Activated CD8-positive, alpha-beta memory T cell treated with anti-CD3 and anti-CD28 coated beads, Interleukin-2, amount 10 ng/mL, durations not matched to agents 7 days and 5 days (primary cell): ENCODE measurements at places on chromosomes 3 and 15. TPM values are rescaled to one million over a fixed set of nuclear protein-coding genes. Genes with fewer than 3 reads are reported as not detected.

DNA sequence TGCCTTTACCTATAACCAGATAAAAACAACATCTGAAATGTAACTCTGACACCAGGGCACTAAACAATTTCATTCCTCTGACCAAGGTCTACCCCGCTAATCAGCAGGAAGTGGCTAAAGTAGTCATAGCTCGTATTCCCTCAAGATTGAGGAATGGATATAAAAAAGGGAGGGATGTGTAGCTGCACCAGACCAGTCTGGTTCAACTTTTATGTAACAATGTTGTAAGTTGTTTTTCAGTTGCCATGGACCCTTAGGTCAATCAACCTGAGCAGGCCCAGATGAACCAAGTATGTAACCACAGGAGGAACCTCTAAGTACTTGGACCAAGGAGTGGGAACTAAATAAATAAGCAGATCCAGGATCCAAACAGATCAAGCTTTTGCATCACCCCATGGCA is 28.4 kb upstream of the IFT57 start:
- no peak overlapping the region for H3K4me3 ChIP-seq
- no peaks in the 10 kb centered on the region for H3K27me3 ChIP-seq
- DNase-seq: no peak
- H3K36me3 ChIP-seq: peaks cover 13% of the 10 kb centered on the region

GRCh38 chr15:31560643-31561042 is 234.0 kb downstream of the KLF13 start:
- no peak overlapping the region for H3K4me3 ChIP-seq
- no peaks in the 10 kb centered on the region for H3K27me3 ChIP-seq
- H3K27ac ChIP-seq: no peak overlapping the region
- no peak for DNase-seq
- no peaks in the 10 kb centered on the region for H3K4me1 ChIP-seq

DNA sequence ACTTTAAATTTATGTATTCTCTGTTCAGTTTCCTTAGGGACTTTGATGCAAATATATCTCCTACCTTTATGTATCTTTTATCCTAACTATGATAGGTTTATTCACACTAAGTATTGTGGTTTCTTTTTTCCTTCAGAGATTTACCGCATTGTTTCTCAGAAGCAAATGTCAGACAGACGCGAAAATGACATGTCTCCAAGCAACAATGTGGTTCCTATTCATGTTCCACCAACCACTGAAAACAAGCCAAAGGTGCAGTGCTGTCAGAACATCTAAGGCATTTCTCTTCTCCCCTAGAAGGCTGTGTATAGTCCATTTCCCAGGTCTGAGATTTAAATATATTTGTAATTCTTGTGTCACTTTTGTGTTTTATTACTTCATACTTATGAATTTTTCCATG is 18.3 kb downstream of the RAB11A start:
- H3K4me1 ChIP-seq: peaks cover 64% of the 10 kb centered on the region
- peak; percentile 79 for DNase-seq
- peak overlapping the region; percentile 8 for H3K4me3 ChIP-seq
- peak overlapping the region; percentile 79 for H3K27ac ChIP-seq

DNA sequence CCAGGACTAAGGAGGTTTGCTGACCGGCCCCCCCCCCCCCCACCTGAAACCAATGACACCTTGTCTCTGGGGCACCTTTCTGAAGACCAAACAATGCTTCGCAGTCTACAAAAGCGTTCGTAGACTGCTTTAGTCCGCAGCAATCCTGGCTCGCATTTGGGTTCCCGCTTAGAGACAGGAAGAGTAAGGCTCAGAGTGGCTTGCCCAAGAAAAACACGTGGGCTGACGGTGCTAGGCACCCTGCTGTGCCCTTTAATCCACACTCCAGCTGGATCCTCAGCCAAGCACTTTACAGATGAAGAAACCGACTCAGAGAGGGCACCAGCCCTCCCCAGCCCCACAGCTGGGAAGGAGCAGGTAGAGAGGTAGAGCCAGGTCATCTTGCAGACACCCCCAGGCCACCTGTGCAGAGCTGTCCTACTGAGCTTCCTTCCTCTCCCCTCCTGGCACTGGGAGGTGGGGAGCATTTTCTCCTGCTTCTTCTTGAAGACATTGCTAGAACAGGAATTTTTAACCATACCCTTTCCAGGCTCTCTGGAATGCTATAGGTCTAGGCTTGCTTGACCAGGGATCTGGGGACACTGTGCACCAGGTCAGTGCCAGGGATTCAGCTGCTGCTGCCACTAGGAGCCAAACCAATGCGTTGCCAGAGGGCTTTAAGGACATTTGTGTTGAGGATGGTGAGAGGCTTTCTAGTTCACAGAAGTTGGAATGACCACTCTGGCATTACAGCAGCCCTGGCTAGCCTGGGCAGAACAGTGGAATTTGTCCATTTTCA is 1.0 kb upstream of the KLF15 start:
- H3K4me3 ChIP-seq: peak overlapping the region; percentile 69
- no peaks in the 10 kb centered on the region for H3K36me3 ChIP-seq
- H3K27me3 ChIP-seq: peaks cover 55% of the 10 kb centered on the region

DNA sequence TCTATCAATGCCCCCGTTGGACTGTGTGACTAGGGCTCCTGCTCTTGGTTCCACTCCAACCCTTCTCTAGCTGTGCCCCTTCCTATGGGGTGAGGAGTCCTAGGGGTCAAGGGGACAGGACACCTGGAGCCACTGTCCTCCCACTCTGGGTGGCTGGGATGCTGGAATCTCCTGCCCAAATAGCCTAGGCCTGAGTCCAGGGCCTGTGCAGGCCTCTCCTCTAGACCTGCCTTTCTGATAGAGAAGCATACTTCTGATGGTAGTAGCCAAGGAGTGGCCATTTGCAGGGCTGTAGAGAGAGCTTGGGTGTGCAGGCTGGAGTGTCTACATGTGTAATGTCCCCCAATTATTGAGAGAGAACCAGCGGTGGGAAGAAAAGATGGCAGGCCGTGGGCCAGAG is 54.2 kb downstream of the ITGA11 start:
- H3K4me1 ChIP-seq: peaks cover 13% of the 10 kb centered on the region
- DNase-seq: peak; percentile 23
- H3K36me3 ChIP-seq: no peaks in the 10 kb centered on the region

GRCh38 chr3:2771193-2771592 is 339.0 kb downstream of the IL5RA start:
- peaks cover 3% of the 10 kb centered on the region for H3K27me3 ChIP-seq
- no peaks in the 10 kb centered on the region for H3K4me1 ChIP-seq
- no peak overlapping the region for H3K27ac ChIP-seq
- no peaks in the 10 kb centered on the region for H3K36me3 ChIP-seq

DNA sequence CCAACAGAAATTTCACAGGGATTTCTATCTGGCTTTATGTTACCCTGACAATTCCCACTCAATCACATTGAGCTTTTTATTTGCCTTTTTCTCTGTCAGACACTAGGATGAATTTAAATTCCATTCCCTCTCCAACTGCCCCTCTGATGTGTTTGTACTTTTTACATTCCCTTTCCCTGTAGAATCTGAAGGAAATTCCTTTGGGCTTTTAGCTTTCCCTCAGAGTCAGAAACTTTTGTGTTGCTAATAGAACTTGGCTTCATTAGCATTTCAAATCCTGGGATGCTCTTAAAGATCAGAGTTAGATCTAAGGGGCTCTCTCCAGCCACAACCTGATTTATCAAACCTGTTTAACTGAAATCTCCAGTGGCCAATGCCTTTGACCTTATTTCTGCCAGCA is 7.9 kb upstream of the RARB start:
- no peak for DNase-seq
- no peak overlapping the region for H3K4me3 ChIP-seq
- peaks cover 4% of the 10 kb centered on the region for H3K27me3 ChIP-seq

DNA sequence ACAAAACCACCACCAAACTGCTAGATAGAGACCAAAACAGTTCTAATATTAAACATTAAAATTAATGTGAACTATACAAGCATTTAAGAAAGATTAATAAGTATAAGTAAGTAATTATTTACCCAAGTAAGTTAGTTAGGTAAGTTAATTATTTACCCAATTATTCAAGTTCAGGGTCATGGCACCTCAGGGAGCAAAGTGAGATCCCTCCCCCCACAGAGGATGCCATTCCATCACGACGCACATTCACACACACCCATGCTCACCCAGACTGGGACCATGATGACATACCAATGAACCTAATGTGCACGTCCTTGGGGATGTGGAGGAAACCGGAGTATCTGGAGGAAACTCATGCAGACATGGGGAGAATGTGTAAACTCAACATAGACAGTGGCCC is 229.1 kb downstream of the NR2F2 start:
- no peaks in the 10 kb centered on the region for H3K27me3 ChIP-seq
- H3K36me3 ChIP-seq: no peaks in the 10 kb centered on the region
- no peak overlapping the region for H3K4me3 ChIP-seq
- H3K4me1 ChIP-seq: no peaks in the 10 kb centered on the region
- no peak for DNase-seq

The SYNM gene
- total RNA-seq: 1.5 TPM

DNA sequence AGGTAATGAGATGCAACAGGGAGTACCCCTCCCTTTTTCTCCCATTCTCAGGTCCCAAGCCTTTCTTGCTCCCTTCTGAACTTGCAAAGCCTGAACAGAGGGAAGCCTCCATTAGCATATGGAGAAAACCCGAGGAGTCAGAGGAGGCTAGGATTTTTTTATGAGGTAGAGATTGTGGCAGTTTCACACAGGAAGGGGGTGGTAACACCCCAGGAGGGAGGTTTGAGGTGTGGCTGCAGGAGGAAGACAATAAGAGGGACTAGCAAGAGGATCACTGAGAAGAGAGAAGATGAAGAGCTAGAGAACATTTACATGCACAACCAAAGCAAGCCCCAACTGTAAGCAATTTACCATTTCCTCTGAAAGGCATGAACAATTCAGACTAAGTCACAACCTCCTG is 322.7 kb downstream of the SV2B start:
- peak overlapping the region; percentile 72 for H3K27ac ChIP-seq
- DNase-seq: peak; percentile 62

DNA sequence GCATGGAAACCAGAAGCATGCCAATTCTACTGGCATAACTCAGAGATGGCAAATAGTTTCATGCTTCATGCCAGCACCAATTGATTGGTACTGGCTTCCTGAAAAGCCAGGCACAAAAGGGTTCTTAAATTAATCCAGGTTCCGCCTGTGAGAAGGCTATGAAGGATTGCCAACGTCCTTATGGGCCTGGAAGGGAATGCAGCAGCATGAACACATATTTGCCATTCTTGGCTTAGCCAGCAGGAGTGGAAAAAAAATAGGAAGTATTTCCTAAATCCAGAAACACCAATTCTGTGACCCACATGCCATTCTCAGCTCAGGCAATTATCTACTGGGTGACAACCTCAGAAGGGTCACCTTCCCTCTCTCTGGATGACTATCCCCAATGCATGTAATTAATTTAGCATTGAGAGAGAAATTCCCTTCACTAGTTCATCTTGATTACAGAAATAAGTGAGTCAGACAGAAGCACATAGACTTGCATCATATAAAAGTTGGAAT is 36.0 kb downstream of the ADAMTS9 start:
- no peaks in the 10 kb centered on the region for H3K4me1 ChIP-seq
- H3K27me3 ChIP-seq: no peaks in the 10 kb centered on the region
- no peak overlapping the region for H3K4me3 ChIP-seq
- no peak for DNase-seq
- no peak overlapping the region for H3K27ac ChIP-seq

GRCh38 chr3:153785901-153786300 is 335.3 kb upstream of the ARHGEF26 start:
- peaks cover 3% of the 10 kb centered on the region for H3K27me3 ChIP-seq
- H3K27ac ChIP-seq: no peak overlapping the region
- H3K4me1 ChIP-seq: no peaks in the 10 kb centered on the region

The CA12 gene
- not detected for total RNA-seq

GRCh38 chr3:188207941-188208515 is 54.1 kb downstream of the LPP start:
- no peak for DNase-seq
- no peaks in the 10 kb centered on the region for H3K4me1 ChIP-seq
- H3K27me3 ChIP-seq: no peaks in the 10 kb centered on the region
- H3K36me3 ChIP-seq: peaks cover 14% of the 10 kb centered on the region

GRCh38 chr15:60972866-60973265 is 256.2 kb downstream of the RORA start:
- H3K4me1 ChIP-seq: peaks cover 2% of the 10 kb centered on the region
- no peaks in the 10 kb centered on the region for H3K36me3 ChIP-seq
- H3K4me3 ChIP-seq: no peak overlapping the region
- DNase-seq: no peak
- peaks cover 2% of the 10 kb centered on the region for H3K27me3 ChIP-seq

GRCh38 chr3:187902936-187903335 is 157.7 kb upstream of the BCL6 start:
- no peaks in the 10 kb centered on the region for H3K36me3 ChIP-seq
- H3K4me1 ChIP-seq: peaks cover 7% of the 10 kb centered on the region
- peaks cover 12% of the 10 kb centered on the region for H3K27me3 ChIP-seq
- DNase-seq: no peak

DNA sequence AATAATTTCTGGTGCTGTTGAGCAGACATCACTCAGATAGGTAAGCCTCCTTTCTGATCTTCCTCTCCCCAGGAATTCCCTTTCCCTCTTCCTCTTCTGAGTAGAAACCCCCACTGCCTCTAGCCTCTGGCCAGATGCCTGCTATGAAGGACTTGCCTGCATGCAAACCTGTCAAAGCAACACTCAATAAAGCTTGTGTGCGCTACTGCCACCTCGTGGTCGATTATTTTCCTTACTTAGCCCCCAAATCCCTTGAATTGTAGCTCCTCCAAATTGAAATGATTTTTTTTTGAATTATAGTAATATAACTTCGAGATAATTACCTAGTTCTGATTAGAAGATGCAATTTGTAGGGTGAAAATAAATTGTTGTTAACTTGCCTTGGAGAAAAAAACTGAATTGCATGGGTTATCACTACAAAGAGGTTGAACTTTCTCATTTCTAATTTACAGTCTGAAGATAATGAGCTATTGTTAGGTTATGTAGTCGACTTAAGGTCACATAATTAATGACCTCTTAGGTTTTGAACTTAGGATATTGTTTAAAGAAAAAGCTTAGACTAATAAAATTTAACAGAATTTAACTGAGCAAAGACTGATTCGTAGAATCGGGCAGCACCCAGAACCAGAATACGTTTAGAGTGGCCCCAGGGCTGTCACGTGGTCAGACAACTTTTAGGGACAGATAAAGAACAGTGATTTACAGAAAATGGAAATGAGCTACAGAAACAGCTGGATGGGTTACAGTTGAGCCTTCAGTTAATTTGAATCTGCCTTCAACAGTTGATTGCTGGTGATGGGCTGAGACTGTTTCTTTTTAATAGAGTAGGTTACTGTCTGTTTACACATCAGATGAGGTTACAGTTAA is 269.3 kb downstream of the ARPP21 start:
- H3K4me1 ChIP-seq: no peaks in the 10 kb centered on the region
- no peaks in the 10 kb centered on the region for H3K27me3 ChIP-seq
- peak; percentile 56 for DNase-seq

DNA sequence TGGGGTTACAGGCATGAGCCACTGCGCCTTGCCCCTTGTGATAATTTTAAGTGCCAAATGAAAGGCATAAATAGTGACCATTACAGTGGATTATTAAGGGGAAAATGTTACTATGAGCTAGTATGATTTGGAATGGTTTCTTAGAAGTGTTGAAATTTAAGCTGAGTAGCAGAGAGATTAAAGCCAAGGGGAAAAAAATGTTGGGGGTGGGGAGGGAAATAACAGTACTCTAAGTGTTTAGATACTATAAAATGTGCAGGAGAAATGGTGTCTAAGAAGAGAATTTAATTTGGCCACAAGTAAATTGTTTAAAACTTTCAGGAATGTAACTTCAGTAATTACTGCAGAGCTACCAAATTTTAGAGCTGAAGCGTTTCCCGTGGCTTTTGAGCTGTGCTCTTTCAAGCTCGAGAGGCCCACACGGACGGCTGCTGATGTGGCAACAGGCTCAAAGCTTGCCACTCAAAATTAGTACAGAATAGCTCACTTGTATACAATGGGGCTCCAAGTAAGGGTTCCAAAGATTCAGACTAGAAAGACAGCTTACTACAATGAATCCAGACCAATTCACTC is 23.9 kb upstream of the SLC12A8 start:
- H3K27ac ChIP-seq: no peak overlapping the region
- peaks cover 16% of the 10 kb centered on the region for H3K4me1 ChIP-seq
- H3K27me3 ChIP-seq: no peaks in the 10 kb centered on the region
- no peak overlapping the region for H3K4me3 ChIP-seq
